HS-27A (cell line): ENCODE measurements at places on chromosomes 13 and 19.

DNA sequence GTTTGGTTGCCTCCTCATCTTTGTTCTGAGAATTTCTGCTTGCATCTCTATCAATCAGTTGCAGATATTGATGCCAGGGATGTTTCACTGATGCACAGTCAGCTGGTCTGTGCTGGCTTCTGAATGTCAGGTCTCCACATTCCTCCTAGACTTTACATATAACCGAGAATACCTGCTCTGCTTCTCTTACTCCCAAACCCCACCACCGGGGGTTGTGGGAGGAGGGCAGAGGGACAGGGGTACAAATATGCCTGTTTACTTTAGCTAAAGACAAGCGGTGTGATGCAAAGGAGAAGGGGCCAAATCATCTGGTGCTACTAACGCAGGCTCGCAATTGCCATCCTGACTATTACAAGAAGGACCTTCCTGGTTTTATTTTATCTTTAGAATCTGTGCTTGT is 17.4 kb upstream of the KLHL1 start:
- no peak for DNase-seq

DNA sequence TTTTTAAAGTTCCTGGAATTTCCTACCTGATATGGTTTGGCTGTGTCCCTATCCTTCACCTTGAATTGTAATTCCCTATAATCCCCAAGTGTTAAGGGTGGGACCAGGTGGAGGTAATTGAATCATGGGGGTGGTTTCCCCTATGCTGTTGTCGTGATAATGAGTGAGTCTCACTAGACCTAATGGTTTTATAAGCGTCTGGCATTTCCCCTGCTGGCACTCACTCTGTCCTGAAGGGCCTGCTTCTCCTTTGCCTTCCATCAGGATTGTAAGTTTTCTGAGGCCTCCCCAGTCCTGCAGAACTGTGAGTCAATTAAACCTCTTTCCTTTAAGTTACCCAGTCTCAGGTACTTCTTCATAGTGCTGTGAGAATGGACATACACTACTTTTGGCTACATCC is 298.7 kb downstream of the HS6ST3 start:
- no peak for DNase-seq

GRCh38 chr13:109715902-109716301 is 70.5 kb downstream of the IRS2 start:
- DNase-seq, result no peak

DNA sequence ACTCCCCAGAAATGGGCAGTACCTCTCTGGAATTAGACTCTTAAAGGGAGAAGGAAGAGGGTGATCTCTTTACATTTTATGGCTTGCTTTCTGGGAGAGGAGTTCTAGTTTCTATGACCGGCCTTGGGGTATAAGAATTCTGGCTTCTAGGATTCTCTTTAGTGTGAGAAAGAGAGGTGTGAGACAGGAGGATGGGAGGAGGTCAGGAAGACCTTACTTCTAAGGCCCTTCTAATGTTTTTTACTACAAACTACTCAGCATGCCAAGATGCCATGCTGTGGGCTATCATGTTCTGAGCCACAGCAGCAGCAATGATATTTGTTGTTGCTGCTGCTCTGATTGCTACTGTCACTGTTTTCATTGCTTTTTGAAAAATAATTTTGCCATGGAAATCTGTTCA is 538.3 kb downstream of the SLITRK6 start:
- no peak for DNase-seq

DNA sequence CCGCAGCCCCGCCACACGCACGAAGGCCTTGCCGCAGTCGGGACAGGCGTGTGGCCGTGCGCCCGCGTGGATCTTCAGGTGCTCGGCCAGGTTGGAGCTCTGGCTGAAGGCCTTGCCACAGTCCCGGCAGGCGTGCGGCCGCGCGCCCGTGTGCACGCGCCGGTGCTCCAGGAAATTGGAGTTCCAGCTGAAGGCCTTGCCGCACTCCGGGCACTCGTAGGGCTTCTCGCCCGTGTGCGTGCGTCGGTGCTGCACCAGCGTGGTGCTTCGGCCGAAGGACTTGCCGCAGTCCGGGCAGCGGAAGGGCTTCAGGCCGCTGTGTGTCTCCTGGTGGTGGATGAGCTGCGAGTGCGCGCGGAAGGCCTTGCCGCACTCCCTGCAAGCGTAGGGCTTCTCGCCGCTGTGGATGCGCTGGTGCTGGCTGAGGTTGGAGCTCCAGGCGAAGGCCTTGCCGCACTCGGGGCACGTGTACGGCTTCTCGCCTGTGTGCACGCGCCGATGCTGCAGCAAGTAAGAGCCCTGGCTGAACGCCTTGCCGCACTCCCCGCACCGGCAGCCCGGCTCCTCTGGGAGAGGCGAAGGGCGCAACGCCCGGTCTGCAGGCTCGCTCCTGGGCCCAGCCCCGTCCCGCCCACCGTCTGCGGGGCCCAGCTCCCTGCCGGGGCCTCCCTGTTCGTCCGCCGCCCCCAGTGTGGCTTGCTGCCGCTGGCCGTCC is 3.6 kb upstream of the A1BG start:
- no peak for DNase-seq

GRCh38 chr13:19791953-19792537 is 9.3 kb upstream of the PSPC1 start:
- DNase-seq, result no peak
